ENCODE measurements at places on chromosomes 2 and 18.

- no peak for DNase-seq
Measured at GRCh38 chr2:231299267-231299666, 96.2 kb upstream of the B3GNT7 start.

DNA sequence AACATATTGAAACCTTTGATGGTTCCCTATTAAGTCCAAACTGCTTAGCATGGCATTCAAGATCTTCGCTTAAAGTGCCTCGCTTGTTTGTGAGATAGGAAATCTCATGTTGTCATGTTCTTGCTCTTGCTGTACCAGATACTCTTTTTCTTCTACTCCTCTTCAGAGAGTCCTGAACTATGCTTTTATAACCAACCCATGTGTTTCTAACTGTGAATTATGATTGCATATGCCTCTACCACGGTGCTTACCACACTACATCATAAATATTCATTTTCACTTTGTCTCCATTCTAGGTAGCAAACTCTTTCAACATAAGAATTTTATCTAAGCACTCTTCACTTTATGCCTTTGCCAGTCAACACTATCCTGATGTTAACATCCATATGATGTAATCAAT, 23.6 kb downstream of the STAT4 start:
- DNase-seq = no peak

- no peak for DNase-seq
Measured at GRCh38 chr2:25316101-25316500, 25.6 kb downstream of the DNMT3A start.

GRCh38 chr2:113834051-113834730, 55.7 kb upstream of the ACTR3 start:
- no peak for DNase-seq

DNA sequence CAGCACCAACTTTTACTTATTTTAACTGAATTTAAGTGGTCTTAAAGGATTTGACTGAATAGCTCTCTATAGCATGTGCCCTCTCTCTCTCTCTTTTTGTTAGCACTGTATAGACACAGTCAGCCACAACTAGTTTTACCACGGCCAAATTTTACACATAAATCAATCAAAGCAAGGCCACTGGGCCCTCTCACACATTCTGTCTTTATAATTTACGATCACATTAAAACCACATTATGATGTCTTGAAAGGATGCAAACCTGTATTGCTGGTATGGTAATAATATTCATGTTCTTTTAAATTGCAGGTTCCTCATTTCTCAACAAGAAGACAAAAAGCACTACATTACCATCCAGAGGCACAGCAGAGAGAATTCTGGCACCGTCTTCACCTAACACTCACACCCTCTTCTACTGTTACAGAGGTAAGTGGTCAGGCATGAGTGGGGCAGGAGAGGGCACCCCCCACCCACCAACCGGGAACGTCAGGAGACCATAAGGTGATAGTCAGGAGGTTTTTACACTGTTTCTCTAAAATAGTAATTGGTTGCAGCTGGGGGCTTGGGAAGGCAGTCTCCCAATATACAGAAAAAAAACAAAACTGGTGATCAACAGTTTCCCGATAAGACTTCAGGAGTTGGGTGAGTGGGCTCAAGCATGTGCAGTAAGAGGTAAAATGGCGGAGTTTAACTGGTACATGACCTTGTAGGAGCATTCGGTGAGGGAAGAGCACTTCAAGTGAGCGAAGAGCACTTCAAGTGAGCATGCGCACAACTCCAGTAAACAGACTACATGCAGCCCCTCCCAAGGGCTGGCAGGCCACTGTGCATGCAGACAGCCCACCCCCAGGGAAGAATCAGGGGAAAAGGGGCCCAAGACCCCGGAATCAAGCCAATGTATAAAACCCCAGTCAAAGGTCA, 296.7 kb downstream of the PIEZO2 start:
- DNase-seq = peak; percentile 0

DNA sequence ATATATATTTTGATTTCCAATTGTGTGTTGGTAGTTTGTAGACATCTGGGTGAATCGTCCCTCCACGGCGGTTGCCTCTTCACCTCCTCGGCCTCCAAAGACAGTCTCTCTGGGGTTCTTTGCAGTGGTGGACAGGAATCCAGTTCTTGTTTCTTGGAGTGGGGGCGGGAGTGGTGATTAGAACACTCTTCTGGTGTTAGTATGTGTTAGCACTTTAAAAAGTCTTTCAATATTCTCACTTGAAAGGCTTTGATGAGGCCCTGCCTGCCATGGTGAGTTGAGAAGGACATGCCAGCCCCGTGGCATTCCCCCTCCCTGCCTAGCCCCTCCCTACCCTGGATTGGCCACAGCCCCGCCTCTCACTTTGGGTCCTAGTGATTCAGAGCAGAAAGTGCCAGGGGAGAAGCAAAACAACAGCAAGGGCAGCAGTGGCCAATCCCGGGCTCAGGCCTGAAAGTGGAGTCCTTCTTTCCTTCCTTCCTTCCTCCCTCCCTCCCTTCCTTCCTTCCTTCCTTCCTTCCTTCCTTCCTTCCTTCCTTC, 316.8 kb upstream of the HS6ST1 start:
- no peak for DNase-seq

DNA sequence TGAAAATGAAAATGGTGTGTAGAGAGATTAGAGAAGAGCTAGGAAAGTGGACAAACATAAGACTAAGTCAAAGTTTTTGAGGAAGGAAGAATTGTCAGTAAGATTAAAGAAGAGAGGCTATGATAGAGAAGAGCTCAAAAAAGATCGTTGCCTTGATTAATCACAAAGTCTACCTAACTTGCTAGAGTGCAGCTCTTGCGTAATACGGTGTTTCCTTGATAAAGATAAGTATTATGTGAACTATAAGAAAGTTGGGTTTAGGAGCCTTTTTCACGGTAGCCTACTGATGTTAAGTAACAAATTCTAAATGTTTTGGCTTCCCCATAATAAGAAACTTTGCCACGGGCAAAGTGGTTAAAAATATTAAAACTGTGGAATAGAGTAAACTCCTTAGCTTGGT, 226.4 kb upstream of the NRXN1 start:
- DNase-seq = no peak

DNA sequence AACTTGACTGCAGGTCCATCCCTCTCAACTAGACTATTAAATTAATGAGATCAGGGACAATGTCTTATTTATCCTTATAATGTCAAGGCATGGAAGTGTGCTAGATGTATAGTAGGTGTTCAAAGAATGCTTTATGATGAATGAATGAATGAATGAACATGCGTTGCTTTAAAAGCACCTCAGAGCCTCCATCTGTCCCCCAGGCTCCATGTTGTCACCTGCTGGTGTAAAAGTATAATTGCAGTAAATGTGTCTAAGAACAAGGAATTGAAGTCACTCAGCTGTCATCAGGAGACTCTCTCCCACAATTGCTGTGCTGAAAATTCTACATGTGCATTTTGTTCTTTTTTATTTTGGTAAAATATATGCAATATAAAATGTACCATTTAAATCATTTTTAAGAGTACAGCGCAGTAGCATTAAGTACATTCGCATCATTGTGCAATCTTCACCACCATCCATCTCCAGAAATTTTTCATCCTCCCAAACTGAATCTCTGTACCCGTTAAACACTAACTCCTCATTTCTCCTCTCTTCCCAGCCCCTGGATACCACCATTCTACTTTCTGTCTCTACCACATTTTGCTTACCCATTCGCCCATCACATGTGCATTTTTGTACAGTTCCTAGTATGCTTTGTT, 52.6 kb downstream of the GNAL start:
- no peak for DNase-seq

DNA sequence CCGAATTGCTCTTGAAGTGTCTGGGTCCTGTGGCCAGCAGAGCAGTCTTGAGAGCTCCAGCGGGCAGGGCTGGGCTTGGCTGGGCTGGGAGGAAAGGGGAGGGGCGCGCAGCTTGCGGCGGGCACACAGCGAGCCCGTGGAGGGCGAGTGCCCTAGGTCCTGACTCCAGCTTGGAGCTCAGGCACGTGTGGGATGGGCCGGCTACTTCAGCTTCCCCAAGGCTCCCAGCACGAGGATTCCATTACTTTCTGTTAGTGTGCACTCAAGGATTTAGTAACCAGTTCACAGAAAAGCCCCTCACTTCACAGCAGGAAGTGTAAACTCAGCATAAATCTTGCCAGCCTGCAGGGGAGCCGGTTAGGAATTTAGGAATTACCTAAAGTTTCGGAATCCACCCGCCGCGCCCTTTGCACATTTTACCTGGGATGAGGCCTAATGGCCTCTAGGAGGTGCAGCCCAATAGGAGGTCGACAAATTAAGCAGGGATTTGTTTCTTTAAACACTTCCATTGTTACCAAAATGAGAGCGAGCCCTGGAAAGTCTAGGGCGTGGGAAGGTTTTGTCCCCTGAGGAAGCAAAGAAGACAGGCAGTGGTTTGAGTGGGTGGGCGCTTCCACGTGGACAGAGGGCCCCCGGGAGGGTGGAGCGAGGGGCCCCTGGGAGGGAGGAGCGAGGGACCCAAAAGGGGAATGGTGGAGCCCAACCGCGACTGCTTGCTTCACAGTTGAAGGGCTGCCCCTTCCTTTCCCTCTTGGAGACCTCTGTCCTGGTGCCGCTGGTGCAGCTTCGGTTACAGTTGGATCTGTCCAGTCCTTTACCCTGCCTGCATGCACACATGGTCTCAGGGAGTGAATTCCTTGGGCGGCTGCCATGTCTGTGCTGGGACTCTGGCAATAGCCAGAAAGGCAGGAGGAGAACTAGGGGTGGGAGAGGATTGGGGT, 93.3 kb downstream of the CTAGE1 start:
- DNase-seq = no peak

DNA sequence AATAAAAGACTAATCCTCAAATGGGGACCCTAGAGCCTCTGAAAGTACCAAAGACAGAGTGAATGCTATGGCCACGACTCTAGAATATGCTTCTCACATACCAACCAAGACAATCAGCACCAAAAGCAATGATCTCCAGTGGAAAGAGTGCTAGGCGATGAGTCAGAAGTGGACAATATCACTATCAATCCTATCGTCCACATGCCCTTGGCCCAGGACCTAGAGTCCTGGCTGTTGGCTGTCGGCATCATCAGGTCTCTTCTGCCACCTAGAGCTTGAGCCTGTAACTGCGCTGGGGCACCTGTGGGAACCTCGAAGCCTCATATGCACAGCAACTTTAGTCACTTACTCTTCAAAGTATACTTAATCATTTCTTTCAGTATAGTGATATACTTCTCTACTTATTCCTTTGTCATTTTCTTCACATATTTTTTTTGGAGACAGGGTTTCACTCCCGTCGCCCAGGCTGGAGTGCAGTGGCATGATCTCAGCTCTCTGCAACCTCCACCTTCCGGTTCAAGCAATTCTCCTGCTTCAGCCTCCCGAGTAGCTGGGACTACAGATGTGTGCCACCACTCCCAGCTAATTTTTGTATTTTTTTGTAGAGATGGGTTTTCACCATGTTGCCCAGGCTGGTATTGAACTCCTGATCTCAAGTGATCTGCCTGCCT, 29.7 kb downstream of the NOL10 start:
- DNase-seq = no peak

- DNase-seq = peak; percentile 23
Measured at GRCh38 chr2:49770919-49771318, 616.6 kb upstream of the FSHR start.

- DNase-seq = no peak
Measured at GRCh38 chr2:217970206-217970605, 32.6 kb downstream of the TNS1 start.

DNA sequence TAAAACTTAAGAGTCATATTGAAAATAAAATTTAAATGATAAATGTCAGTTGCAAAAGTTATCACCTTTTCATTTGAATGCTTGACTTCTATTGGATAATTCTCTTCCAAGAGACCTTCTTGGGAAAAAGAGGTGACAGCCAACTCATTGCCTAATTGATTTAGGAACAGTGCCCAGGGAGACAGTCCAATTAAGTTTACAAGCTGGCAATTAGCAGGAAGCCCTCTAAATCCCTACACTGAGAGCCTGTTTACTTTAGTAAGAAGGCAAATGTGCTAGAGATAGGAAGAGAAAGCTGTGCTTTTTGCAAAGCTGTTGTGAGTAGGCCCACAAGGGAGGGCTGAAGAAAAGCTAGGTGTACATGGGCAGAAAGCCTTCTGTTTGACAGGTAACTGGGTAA, 189.1 kb downstream of the WDPCP start:
- DNase-seq = no peak

DNA sequence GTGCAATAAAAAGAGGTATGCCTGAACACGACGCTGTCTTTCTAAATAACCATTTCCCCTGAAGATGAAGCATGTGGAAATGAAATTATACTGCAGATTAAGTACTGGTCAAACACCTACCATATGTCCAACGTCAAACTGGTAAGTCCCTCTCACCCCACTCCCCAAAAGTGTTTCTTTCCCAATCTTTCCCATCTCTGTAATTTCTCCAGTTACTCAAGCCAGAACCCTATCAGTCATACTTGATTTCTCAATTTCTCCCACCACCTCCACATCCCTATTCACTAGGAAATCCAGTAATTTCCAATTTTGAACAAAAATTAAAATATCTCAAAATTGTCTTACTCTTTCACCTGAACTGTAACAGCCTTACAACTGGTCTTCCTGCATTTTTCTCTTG, 29.2 kb downstream of the HDHD2 start:
- DNase-seq = no peak

- DNase-seq = no peak
Measured at GRCh38 chr2:119688616-119689015, 9.6 kb downstream of the TMEM177 start.

- DNase-seq = no peak
Measured at GRCh38 chr2:7539077-7539476, 621.9 kb downstream of the RNF144A start.

DNA sequence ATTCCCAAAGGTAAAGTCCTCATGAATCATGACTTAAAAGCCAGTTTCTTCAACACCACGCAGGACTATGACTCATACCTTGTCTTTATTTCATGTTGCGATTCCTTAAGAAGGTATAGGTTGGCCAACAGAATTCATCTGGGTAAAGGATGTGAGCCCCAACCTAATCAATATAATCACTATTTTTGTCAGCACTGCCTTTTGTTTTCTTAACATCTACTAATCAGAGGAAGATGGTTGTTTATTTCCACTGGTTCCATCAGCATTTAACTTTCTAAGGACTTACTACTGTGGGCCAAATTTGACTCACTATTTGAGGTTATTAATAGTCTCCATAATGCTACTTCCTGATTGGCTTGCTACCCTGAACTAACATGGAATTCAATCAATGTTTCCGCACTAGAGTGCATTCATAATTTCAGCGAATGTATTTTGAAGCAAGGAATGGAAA, 78.6 kb downstream of the SCG2 start:
- DNase-seq = no peak
